Spleen (tissue), 13 donors: ENCODE measurements at places on chromosomes 12 and 14. TPM values are rescaled to one million over a fixed set of nuclear protein-coding genes. Genes with fewer than 3 reads are reported as not detected.

VSIG10 gene
- 14.9 TPM for total RNA-seq

NOVA1 gene
- 1.3 TPM for total RNA-seq

FKBP3 gene
- total RNA-seq = 36.4 TPM

TMEM233 gene
- 0.74 TPM for total RNA-seq

DNA sequence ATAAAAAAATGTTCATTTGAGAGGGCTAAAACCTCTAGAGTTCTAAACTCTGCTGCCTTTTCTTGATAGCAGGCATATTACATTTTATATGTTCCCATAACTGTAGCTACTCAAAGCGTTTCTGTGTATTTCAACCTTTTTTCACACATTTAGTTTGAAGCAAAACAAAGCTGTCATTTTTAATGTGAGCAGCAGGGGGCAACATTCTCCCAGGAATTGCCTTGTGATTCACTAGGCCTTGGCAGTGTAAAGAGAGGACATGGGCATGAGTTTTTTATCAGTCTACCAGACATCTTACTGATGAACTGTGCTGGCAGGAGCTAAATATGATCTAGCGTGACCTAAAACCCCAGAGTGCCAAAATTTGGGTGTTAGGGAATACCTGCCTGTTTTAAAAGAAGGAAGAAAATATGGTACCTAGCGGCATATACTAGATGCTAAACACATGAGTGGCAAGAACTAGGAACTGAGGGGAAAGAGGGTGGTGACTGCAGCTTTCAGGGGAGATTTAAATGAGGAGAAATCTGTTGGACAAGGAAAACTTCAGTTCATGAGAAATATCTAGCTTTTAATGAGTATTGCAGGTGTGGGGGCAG is 65.3 kb downstream of the IFT43 start:
- H3K4me3 ChIP-seq = no peak overlapping the region
- no peak overlapping the region for H3K27ac ChIP-seq
- H3K4me1 ChIP-seq = no peaks in the 10 kb centered on the region

DNA sequence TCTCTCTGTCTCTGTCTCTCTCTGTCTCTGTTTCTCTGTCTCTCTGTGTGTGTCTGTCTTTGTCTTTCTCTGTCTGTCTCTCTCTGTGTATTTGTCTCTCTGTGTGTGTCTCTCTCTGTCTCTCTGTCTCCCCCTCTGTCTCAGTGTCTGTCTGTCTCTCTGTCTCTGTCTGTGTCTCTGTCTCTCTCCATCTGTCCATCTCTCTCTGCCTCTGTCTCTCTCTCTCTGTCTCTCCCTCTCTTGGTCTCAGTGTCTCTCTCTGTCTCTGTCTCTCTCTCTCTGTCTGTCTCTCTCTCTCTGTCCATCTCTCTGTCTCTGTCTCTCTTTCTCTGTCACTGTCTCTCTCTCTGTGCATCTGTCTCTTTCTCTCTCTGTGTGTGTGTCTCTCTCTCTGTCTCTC is 143.8 kb upstream of the GARIN2 start:
- H3K36me3 ChIP-seq = no peaks in the 10 kb centered on the region
- no peak overlapping the region for H3K4me3 ChIP-seq
- no peaks in the 10 kb centered on the region for H3K27me3 ChIP-seq
- no peak for DNase-seq

DNA sequence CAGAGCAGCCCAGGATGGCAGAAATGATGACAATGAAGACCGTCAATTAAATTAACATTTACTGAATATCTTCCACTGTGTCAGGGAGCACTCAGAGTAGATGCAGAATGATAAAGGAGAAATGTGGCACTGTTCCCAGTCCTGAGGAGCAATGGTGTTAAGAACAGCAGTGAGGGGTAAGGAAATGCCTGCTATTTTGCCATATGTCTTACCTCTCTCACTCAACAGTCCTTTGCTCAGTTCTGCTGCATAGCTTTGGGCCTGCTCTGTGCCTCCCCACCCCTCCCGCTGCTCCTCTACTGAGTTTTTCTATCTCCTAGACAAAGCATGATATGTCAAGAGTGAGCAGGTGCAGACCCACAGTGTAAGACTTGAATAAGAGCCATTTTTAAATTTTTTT is 318.8 kb downstream of the NAV3 start:
- H3K36me3 ChIP-seq = no peaks in the 10 kb centered on the region
- no peak overlapping the region for H3K27ac ChIP-seq
- H3K27me3 ChIP-seq = no peaks in the 10 kb centered on the region
- no peak overlapping the region for H3K4me3 ChIP-seq
- DNase-seq = no peak

DNA sequence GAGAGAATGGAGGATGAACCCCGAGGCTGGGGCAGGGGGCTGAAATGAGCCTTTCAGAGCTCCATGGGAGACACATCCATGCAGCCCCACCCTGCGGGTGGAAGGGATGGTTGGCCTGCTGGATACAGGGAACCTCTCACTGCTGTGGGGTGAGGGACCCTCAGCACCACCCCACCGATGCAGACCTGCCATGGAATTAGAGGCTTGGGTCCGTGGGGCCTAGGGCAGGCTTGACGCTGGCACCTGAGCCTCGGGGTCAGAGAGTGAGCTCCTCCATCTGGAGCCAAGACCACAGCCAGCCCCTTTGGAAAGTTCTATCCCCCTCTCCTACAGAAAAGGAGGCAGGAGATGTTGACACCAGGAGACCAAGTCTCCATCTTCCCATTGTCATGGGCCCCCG is 7.4 kb upstream of the KRT74 start:
- H3K27me3 ChIP-seq = no peaks in the 10 kb centered on the region
- H3K4me3 ChIP-seq = no peak overlapping the region
- H3K36me3 ChIP-seq = no peaks in the 10 kb centered on the region
- no peak overlapping the region for H3K27ac ChIP-seq
- peak; percentile 47 for DNase-seq
- H3K4me1 ChIP-seq = no peaks in the 10 kb centered on the region

GRCh38 chr12:51171884-51172514 is 936 bp downstream of the TFCP2 start:
- peak overlapping the region; percentile 96 for H3K27ac ChIP-seq
- H3K4me1 ChIP-seq = peaks cover 48% of the 10 kb centered on the region
- H3K27me3 ChIP-seq = no peaks in the 10 kb centered on the region
- H3K4me3 ChIP-seq = peak overlapping the region; percentile 75
- H3K36me3 ChIP-seq = no peaks in the 10 kb centered on the region

- peak overlapping the region; percentile 84 for H3K4me3 ChIP-seq
- DNase-seq = no peak
- no peaks in the 10 kb centered on the region for H3K27me3 ChIP-seq
- H3K4me1 ChIP-seq = peaks cover 81% of the 10 kb centered on the region
- no peak overlapping the region for H3K27ac ChIP-seq
Observed at GRCh38 chr12:22628228-22628627, 3.3 kb downstream of the ETNK1 start.

DNA sequence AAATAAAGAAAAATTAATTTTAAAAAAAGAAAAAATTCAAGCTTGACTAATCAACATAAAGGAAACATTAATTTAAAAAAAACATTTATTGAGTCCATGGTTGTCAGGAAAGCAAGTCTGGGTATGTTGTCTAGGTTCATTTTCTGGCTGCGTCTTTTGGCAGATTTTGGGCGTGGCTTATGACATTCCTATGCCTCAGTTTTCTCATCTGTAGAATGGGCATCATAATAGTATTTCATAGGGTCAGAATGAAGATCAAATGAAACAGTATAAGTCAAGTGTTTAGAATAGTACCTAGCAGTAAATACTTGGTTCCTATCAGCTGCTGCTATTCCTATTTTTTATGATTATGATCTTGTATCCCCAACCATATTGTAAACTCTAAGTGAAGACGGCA is 40.5 kb downstream of the MYO1H start:
- no peak for DNase-seq
- peaks cover 2% of the 10 kb centered on the region for H3K4me1 ChIP-seq
- no peaks in the 10 kb centered on the region for H3K36me3 ChIP-seq
- H3K27me3 ChIP-seq = peaks cover 11% of the 10 kb centered on the region
- no peak overlapping the region for H3K27ac ChIP-seq

- peak overlapping the region; percentile 84 for H3K27ac ChIP-seq
- peaks cover 8% of the 10 kb centered on the region for H3K27me3 ChIP-seq
- H3K36me3 ChIP-seq = no peaks in the 10 kb centered on the region
Observed at GRCh38 chr12:51820526-51821439, 27.7 kb downstream of the FIGNL2 start.

GRCh38 chr12:66025477-66025876 is 105.1 kb downstream of the LLPH start:
- no peak overlapping the region for H3K27ac ChIP-seq
- no peaks in the 10 kb centered on the region for H3K36me3 ChIP-seq

DNA sequence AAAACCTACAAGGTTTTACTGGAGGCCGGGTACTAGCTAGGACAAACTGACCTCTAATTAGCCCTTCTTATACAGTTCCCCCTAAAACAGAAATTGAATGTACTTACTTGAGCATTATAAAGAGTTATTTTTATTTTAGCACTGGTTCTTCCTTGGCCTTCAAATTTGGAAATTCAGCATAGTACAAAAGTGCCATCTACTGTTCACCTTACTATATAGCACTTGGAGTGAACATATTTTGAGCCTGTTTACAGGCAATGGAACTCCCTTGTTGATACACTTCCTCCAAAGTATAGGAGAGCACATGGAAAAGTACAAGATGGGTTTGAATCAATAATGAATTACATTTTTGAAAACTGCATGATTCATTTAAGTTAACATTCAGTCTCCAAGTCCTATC is 3.9 kb upstream of the POC1B start:
- no peak overlapping the region for H3K4me3 ChIP-seq
- H3K27ac ChIP-seq = no peak overlapping the region
- no peaks in the 10 kb centered on the region for H3K27me3 ChIP-seq
- H3K4me1 ChIP-seq = peaks cover 15% of the 10 kb centered on the region

GRCh38 chr12:12560587-12561370 is 1.9 kb downstream of the DUSP16 start:
- peak overlapping the region; percentile 77 for H3K4me3 ChIP-seq
- H3K27me3 ChIP-seq = no peaks in the 10 kb centered on the region
- H3K27ac ChIP-seq = peak overlapping the region; percentile 96
- no peaks in the 10 kb centered on the region for H3K36me3 ChIP-seq
- peaks cover 39% of the 10 kb centered on the region for H3K4me1 ChIP-seq

DNA sequence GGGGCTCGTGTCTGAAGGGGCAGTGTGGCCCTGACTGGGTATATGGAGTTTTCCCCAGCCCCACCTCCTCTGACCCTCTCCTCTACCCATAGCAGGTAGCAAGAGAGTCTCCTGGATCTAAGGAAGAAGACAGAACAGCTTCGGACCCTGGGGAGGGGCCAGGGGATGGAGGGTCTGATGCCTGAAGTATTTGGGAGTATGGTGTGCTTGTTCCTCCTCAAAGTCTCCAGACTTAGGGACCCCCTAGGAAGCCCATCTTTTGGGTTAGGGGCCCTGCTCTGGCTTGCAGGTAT is 579 bp upstream of the HOXC8 start:
- no peak overlapping the region for H3K4me3 ChIP-seq
- H3K4me1 ChIP-seq = peaks cover 33% of the 10 kb centered on the region
- H3K36me3 ChIP-seq = no peaks in the 10 kb centered on the region
- no peak overlapping the region for H3K27ac ChIP-seq
- no peak for DNase-seq

GRCh38 chr12:108173160-108173559 is 44.1 kb downstream of the WSCD2 start:
- peaks cover 14% of the 10 kb centered on the region for H3K27me3 ChIP-seq
- H3K27ac ChIP-seq = no peak overlapping the region
- DNase-seq = no peak
- H3K4me3 ChIP-seq = no peak overlapping the region
- no peaks in the 10 kb centered on the region for H3K4me1 ChIP-seq
- no peaks in the 10 kb centered on the region for H3K36me3 ChIP-seq

GRCh38 chr12:107485731-107486130 is 199.9 kb upstream of the PWP1 start:
- no peak overlapping the region for H3K4me3 ChIP-seq
- H3K27me3 ChIP-seq = no peaks in the 10 kb centered on the region
- H3K36me3 ChIP-seq = no peaks in the 10 kb centered on the region
- no peaks in the 10 kb centered on the region for H3K4me1 ChIP-seq

- no peaks in the 10 kb centered on the region for H3K27me3 ChIP-seq
- no peak overlapping the region for H3K4me3 ChIP-seq
- H3K36me3 ChIP-seq = no peaks in the 10 kb centered on the region
- no peak for DNase-seq
- no peak overlapping the region for H3K27ac ChIP-seq
- H3K4me1 ChIP-seq = no peaks in the 10 kb centered on the region
Observed at GRCh38 chr12:82383930-82384552, 25.7 kb downstream of the METTL25 start.
